ENCODE measurements at places on chromosomes 1 and 21. TPM values are rescaled to one million over a fixed set of nuclear protein-coding genes. Genes with fewer than 3 reads are reported as not detected.

Gene HMGCS2
- total RNA-seq: not detected

Gene ITLN2
- total RNA-seq: 0.85 TPM

Gene TMPRSS15
- not detected for total RNA-seq

Gene LGR6
- total RNA-seq: 0.93 TPM

Gene MYCBP
- total RNA-seq: 18.4 TPM

Gene CAP1
- total RNA-seq: 279 TPM

Gene MCOLN3
- 3.8 TPM for total RNA-seq

Gene LCE1C
- total RNA-seq: not detected

Gene VAV3
- total RNA-seq: 0.29 TPM

Gene CRP
- not detected for total RNA-seq

Gene KMO
- total RNA-seq: 1.0 TPM

Gene SPATA21
- not detected for total RNA-seq

Gene CNIH3
- 0.59 TPM for total RNA-seq

Gene CLDN8
- total RNA-seq: not detected

Gene DR1
- total RNA-seq: 27.9 TPM

Gene TNFRSF14
- total RNA-seq: 0.10 TPM

Gene CD34
- total RNA-seq: not detected

Gene AXDND1
- total RNA-seq: 0.25 TPM

Gene CYP2J2
- 0.11 TPM for total RNA-seq

Gene PSMB2
- total RNA-seq: 102 TPM
